Central memory CD8-positive, alpha-beta T cell (primary cell): ENCODE measurements at places on chromosomes 2 and 18.
A peak's percentile ranks its signal among the peaks of the same experiment; 100 is the strongest.

DNA sequence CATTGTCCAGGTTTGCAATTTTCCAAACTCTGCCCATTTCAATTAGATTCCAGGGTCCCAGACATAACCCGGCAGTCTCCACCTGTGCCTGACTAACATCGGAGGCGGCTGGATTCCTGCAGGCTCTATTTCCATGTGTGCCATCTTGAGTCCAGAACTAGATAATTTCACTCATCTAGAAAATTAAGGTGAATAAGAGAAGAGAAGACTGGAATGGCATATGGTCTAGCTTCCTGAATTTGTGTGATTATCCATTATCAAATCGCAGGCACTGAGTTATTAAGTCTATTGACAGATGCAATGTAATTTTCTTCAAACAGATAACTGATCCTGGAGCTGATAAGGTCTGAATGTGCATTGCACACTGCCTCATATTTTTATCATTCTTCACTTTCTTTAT is 305.2 kb downstream of the ETAA1 start:
- no peak for DNase-seq
- H3K4me3 ChIP-seq: no peak overlapping the region
- H3K36me3 ChIP-seq: no peaks in the 10 kb centered on the region
- H3K27ac ChIP-seq: no peak overlapping the region
- H3K4me1 ChIP-seq: no peaks in the 10 kb centered on the region

DNA sequence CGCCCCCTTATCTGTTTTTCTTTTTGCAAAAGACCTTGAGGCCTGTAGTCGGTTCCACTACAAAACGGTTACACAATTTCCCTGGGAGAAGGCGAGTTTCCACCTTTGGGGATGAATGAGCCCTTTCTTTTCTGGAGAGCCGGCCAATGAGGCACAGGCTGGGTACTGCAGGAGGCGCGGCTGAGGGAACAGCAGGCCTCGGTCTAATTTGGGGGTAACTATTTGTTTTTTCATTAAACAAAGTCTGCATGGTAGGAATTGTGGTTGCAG is 129.2 kb downstream of the MYCN start:
- no peak overlapping the region for H3K27ac ChIP-seq
- no peak overlapping the region for H3K4me3 ChIP-seq
- no peaks in the 10 kb centered on the region for H3K4me1 ChIP-seq
- H3K27me3 ChIP-seq: peaks cover 6% of the 10 kb centered on the region
- no peak for DNase-seq

DNA sequence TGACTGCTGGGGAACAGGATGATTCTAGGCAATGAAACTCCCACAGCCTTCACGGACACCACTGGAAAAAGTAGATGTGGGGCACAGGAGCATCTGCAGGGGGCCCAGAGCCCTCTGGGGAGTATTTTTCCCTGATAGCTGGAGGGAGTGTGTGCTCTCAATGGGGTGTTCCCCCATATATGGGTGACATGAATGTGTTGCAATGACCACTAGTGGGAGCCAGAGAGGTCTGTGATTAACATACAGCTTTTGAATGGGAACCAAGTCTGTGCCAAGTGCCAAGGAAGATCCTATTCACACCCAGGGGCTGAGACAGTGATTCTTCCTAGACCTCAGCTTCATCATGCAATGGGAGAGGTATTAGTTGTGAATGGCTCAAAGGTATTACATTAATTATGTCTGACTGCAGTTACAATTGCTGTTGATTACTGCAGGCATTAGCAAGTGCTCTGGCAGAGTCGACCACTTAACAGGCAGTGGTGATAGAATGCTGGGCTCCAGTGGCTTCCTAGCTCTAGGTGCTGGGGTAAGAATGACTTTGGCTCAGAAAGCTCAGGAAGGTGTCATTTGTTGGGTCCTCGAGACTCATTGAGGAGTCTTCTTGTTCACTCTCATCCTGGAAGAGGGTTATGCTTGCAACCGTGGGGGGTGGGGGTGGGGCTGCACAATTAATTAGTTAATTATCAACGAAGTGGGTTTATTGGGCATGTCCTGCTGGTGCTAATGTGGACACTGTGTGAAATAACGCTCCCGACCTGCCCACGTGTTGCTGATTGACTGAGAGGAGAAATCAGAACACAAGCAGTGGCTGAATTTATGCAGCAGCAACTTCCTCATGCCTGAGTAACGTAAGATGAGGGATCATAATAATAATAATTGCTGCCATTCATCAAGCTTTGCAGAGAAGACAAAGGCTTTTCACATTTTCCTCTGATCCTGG is 194.1 kb downstream of the CLIP4 start:
- peaks cover 11% of the 10 kb centered on the region for H3K4me1 ChIP-seq
- H3K27me3 ChIP-seq: peaks cover 34% of the 10 kb centered on the region

DNA sequence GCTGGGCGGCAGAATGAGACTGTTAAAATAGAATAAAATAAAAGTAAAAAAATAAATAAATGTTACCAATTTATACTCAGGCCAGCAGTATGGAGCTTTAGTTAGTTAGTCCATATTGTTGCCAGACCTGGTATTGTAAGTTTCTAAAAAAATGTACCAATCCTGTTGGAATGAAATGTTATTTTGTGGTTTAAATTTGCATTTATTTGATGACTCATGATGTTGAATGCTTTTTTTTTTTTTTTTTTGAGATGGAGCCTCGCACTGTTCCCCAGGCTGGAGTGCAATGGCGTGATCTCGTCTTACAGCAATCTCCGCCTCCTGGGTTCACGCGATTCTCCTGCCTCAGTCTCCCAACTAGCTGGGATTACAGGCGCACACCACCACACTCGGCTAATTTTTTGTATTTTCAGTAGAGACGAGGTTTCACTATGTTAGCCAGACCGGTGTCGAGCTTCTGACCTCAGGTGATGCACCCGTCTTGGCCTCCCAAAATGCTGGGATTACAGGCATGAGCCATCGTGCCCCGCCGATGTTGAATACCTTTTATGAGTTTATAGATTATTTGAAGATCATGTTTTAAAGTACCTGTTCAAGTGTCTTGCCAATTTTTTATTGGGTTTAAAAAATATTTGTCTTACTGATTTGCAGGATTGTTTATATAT is 5.7 kb upstream of the PTPRN start:
- H3K4me1 ChIP-seq: no peaks in the 10 kb centered on the region
- no peaks in the 10 kb centered on the region for H3K36me3 ChIP-seq
- no peak for DNase-seq
- peaks cover 28% of the 10 kb centered on the region for H3K27me3 ChIP-seq

DNA sequence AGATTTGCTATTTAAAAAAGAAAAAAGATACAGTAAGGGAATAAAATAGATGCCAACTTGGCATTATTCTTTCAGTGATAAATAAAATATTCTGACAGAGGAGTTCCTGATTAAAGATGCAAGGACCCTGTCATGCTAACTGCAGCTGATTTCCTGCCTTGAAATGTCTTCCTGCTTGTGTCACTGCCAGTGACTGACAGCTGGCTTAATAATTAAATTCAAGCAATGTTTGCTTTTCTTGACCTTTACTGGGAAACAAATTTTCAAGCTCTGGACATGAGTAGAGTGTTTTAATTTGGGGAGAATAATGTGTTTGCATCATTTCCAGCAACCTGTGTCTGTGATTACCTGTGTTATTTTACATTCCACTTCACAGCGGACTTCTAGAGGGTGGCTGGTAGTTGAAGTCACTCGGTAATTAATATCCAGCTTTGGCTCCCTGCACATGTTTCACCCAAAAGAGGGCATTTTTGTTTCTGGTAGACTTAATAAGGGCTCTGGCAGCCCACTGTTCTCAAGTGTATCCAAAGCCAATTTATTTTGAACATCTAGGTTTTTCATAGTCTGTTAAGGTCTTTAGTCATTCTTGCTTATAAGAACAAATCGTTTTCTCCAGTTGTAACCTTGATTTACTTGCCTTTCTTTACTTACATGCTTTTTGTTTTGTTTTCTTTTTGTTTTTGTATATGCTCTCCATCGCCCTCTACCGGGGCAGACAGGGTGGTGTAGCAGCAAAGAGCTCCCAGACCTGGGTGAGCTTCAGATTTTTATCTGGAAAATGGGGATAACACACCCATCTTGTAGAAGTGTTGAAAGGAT is 48.5 kb upstream of the PROKR1 start:
- H3K4me1 ChIP-seq: peaks cover 6% of the 10 kb centered on the region
- DNase-seq: peak; percentile 34
- no peaks in the 10 kb centered on the region for H3K36me3 ChIP-seq
- peak overlapping the region; percentile 30 for H3K4me3 ChIP-seq
- peaks cover 29% of the 10 kb centered on the region for H3K27me3 ChIP-seq

DNA sequence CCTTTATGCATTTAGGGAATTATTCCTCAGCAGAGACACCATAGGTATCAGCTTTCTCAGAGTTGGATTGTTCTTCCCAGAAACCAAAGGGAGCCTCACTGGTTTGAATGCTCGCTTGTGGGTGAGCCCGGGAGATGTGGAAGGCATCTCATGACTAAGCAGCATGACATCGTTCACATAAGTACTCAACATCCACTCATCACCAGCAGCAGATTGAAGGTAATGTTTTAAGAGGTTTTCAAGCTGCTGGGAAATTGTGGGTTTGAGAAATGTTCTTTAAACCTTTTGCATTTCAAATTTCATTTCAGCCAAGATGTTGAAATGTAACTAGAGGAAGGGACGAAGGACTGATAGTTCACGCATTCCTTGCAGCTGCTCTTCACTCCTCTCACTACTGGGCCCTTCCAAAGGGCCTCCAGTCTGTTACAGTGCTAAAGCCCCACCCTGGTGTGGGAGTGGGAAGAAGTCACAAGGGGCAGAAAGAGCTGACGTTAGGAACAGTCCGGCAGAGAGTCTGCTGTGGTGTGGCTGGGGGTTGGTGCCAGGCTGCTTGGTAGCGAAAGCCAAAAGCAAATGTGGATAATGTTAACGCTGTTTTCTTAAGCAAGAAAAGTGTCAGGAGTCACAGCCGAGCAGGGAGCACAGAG is 324.5 kb upstream of the EPHA4 start:
- no peaks in the 10 kb centered on the region for H3K36me3 ChIP-seq
- no peaks in the 10 kb centered on the region for H3K4me1 ChIP-seq
- H3K27me3 ChIP-seq: no peaks in the 10 kb centered on the region
- H3K4me3 ChIP-seq: no peak overlapping the region
- H3K27ac ChIP-seq: no peak overlapping the region
- no peak for DNase-seq

GRCh38 chr2:154425994-154426393 is 272.5 kb upstream of the KCNJ3 start:
- H3K4me1 ChIP-seq: no peaks in the 10 kb centered on the region
- no peaks in the 10 kb centered on the region for H3K27me3 ChIP-seq
- DNase-seq: no peak

DNA sequence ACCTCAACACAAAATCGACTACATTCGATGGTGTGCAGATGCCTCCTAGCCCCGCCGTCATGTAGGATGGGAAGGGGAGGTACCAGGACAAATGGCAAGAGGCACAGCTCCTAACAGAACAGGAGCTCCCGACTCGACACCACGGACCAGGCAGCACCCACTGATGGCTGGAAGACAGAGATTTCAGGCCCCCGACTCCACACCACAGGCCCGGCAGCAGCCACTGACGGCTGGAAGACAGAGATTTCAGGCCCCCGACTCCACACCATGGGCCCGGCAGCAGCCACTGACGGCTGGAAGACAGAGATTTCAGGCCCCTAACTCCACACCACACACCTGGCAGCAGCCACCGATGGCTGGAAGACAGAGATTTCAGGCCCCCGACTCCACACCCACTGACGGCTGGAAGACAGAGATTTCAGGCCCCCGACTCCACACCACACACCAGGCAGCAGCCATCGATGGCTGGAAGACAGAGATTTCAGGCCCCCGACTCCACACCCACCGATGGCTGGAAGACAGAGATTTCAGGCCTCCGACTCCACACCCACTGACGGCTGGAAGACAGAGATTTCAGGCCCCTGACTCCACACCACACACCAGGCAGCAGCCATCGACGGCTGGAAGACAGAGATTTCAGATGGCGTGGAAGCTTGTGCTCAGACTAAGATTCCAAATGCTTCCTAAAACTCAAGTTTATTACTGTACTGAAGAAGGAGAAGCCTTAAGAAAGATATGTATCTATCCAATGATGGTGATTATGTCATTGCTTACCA is 135.5 kb downstream of the EIPR1 start:
- peak overlapping the region; percentile 68 for H3K27ac ChIP-seq
- peak overlapping the region; percentile 49 for H3K4me3 ChIP-seq
- DNase-seq: no peak

DNA sequence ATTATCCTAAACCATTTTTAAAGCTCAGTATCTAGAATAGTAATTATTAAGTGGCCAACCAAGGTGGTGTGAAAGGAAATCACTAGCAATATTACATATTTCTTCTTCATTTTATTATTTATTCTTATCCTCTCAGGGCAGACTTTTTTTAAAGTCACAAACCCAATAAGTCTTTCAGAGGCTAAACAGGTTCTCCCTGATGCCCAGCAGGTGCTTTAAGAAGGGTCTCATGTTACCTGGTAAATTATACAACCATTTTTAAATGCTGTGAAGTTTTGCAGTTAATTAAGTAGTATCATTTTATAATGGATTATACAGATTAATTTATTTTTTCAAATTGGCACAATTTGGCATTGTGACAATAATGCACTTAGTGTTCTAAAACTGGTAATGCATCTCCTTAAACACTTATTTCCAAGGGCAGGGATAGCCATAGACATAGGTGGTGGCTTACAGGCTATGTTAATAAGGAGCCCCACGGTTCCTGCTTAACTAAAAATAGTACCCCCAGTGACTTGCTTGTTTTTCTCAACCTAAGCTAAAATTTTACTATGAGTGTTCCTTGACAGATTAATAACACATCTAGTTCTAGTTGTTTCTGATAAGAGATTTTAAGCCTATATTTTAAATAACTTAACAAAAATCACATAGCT is 67.0 kb downstream of the PMS1 start:
- peaks cover 9% of the 10 kb centered on the region for H3K4me1 ChIP-seq
- H3K4me3 ChIP-seq: no peak overlapping the region
- no peak overlapping the region for H3K27ac ChIP-seq
- H3K36me3 ChIP-seq: peaks cover 39% of the 10 kb centered on the region
- no peak for DNase-seq

GRCh38 chr2:238459081-238459629 is 32.4 kb downstream of the ASB1 start:
- no peak overlapping the region for H3K27ac ChIP-seq
- no peak for DNase-seq
- no peak overlapping the region for H3K4me3 ChIP-seq
- H3K27me3 ChIP-seq: no peaks in the 10 kb centered on the region
- no peaks in the 10 kb centered on the region for H3K36me3 ChIP-seq

- peaks cover 92% of the 10 kb centered on the region for H3K27me3 ChIP-seq
- H3K4me3 ChIP-seq: no peak overlapping the region
- no peaks in the 10 kb centered on the region for H3K4me1 ChIP-seq
- no peaks in the 10 kb centered on the region for H3K36me3 ChIP-seq
These were observed 2.4 kb downstream of the ALK start for GRCh38 chr2:29918941-29919340.
